ENCODE measurements at places on chromosomes 2 and 18.

DNA sequence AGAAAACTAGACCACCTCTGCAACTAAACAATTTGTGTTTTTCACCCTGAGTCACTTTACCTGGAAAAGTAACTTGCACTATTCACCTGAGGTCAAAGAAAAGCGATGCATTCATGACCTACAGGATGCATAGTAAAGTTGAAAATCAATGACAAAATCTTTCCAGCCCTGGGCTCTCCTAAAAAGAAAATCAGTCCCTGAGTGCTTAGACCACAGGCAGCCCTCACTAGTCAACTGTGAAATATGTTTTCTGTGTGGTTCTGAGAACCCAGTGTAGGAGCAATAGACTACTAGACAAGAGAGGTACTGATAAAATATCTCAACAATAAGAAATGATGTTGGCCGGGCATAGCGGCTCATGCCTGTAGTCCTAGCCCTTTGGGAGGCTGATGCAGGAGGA, 133.1 kb downstream of the TXNL1 start:
- DNase-seq, result no peak

DNA sequence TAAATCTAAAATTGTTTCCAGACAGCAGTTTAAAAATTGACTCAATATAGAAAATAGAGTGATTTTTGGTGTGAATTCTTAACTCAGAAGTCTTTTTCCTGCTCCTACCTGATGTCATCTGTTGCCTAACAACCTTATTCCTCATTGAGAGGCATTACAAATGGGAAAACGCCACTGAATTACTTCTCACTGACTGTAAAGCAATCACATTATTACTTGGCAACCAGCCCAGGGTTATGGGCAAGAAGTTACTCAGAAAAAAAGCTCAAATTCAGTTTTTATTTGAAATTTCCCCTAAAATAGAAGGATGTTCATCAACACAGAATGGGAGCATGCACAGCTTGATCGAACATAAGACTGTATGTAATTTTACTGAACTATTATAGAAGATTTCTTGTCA, 201.8 kb upstream of the GULP1 start:
- no peak for DNase-seq

DNA sequence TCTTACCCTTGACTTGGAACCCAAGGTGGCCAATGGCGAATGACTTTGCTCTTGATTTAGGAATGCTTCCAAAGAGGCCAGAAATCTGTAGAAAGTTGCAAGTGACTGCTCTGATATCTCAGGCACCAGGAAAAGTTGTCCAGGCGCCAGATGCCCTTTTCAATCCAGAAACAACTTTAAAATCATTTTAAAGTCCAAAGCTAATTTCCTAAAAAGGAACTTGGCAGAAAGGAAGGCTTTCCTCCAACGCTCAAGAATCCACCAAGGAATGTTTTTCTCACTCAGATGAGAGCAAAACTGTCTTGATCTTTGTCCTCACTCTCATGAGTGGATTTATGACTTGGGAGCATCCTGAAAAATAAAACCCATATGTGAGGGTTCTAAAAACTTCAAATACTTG, 5.3 kb downstream of the NGEF start:
- no peak for DNase-seq

- peak; percentile 73 for DNase-seq
Observed at GRCh38 chr2:195382186-195382585, 274.8 kb upstream of the SLC39A10 start.

GRCh38 chr2:105910497-105911238, 166.0 kb downstream of the NCK2 start:
- no peak for DNase-seq

GRCh38 chr2:221264318-221264717, 307.8 kb downstream of the EPHA4 start:
- DNase-seq, result no peak

DNA sequence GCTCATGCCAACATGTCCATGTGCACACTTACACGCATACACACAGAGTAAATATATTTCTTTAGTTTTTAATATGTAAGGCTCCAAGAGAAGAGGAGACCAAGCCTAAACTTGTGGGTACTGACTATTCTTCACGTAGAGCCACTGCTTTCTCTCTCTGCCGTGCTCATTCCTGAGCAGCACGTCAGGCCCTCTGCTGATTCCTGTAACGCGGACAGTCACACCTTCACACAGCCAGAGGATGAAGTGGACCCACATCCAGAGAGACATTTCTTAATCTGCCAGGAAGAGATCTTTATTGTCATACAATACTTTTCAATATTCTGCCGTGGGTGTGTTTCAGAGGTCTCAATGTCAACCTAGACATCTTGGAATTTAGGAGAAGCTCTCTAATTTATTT, 560.7 kb downstream of the STK39 start:
- no peak for DNase-seq

GRCh38 chr2:100184055-100184737, 41.8 kb upstream of the AFF3 start:
- peak; percentile 30 for DNase-seq

GRCh38 chr2:174059178-174059883, 94.2 kb upstream of the SP3 start:
- DNase-seq, result peak; percentile 18

DNA sequence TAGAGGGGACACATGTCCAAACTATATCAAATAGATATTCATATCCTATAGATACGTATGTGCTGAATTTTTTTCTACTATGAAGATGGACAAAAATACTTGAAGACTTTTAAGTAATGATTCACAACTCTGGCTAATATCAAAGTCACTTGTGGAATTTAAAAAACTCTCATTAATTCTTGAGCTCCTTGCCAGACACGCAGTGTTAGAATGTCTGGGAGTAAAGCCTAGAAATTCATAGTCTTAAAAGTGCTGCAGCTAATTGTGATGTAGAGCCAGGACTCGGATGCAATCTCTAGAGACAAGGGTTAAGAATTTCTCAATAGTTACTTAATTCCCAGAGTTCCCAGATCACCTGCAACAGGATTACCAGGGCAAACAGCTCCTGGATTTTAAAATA, 107.4 kb downstream of the ARL6IP6 start:
- DNase-seq, result no peak

GRCh38 chr2:95054016-95054415, 28.5 kb downstream of the MAL start:
- no peak for DNase-seq

DNA sequence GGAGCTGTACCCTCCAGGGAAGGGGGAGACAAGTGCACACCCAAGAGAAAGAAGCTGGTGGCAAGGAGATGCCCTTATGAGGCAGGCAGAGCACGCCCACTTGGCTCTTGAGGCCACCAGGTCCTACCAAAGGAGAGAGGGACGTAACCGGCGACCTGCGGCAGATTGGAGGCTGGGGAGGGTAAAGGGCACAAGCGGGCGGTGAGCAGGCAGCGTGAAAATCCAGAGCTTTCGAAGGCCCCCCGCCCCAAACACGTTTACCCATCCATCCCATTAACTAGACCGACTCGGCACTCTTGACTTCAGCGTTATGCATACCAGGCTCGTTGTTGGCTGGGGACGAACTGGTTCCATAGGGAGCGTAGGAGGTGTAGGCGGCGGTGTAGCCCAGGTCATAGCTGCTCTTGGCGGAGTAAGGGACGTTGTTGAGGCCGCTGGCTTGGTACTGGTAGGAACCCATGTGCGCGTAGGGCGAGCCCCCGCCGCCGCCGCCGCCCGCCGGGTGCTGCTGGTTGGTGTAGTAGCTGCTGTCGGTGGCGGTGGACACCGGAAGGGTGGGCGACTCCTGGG, 794 bp downstream of the DLX2 start:
- DNase-seq, result peak; percentile 63

- DNase-seq, result no peak
Observed at GRCh38 chr2:217313386-217313785, 453.5 kb upstream of the TNP1 start.

DNA sequence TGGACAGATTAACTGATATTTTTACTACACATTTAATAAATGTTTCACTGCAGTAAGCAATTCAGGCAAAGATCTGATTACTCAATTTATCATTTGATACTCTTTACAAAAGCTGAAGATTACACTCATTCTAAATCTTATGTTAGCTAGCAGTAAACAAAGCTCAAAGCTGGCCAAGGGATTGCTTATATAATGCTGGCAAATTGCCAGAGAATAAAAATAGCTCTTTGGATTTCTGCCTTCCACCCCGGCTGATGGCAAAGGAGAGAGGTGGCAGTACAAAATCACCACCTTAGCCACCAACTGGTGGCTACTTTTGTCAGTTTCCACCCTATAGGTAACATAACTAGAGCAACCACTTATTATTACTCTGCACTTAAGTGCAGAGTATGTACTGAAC, 320.5 kb downstream of the FSIP2 start:
- no peak for DNase-seq

DNA sequence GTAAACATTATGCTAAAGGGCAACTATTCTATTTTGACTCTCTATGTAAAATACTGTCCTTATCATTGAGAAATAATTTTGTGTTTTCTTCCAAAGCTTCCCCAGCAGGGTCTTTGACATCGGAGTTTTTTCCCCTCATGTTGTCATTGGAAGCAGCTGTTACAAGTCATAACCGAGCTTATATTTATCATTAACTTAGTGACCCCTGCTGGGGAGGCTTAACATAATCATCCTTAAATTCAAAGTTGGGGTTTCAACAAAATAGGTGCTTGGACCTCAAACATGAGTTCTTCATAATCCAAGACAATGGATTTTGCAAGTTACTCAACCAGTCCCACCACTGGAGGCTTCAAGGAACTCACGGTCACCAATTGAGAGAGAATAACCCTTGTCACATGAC, 330.9 kb downstream of the DCC start:
- peak; percentile 42 for DNase-seq

DNA sequence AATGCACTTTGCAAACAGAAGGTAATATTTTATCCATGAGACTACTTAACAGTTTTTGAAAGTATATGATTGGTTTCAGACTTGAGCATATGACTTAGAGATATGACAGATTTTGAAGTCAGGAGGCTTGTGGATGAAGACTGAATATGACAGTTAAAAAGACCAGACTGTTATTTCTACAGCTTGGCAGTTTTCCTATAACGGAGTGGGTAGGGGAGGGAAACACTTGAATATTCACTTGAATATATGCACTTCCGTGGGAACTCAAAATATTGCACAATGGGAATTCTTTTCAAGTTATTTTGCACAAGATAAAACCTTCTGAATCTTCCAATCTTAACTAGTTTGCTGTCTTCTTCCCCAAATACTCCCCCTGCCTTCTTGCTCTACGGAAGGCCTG, 64.6 kb upstream of the ACKR3 start:
- no peak for DNase-seq

- DNase-seq, result no peak
Observed at GRCh38 chr2:186687807-186688211, 6.1 kb upstream of the FAM171B start.

GRCh38 chr2:20067992-20068584, 16.7 kb upstream of the LAPTM4A start:
- no peak for DNase-seq

GRCh38 chr18:53486296-53486695, 738.2 kb downstream of the MBD2 start:
- DNase-seq, result no peak

DNA sequence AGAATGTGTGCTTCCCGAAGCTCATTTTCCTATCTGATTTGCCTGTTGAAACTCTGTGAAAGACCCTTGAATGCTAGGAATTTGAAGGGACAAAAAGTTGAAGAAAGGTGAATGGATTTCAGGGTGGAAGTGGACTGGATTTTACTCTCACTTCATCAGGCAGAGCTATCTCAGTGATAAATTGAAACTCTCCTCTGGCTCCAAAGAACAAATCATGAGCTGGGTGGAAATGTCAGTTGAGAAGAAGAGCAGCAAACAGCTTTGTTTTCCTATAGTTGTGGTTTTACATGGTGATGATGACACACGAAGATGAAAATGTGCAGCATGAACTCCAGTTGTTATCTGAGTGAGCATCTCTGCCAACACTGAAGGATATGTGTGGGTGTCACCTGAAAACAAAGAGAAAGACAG, 34.4 kb downstream of the CD28 start:
- no peak for DNase-seq

GRCh38 chr2:177930916-177931315, 141.7 kb downstream of the PDE11A start:
- DNase-seq, result no peak

DNA sequence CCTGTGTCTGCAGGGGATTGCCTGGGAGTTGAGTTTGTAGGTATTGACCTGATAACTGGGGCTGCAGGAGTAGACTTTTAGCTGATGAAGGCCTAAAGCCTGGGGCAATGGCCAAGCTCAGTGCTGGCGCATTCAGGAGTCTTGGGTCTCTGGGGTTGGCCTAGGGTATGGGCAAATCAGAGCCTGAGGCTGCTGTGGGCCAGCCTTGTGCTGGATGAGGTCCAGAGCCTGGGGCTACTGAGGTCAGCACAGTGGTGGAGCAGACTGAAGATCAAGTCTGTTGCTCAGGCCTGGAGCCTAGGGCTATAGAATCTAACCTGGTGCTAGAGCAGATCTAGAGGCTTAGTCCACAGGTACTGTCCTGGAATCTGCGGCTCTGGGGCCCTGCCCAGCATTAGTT, 262.4 kb downstream of the ZNF804A start:
- DNase-seq, result no peak

GRCh38 chr2:201127570-201127969, 11.6 kb downstream of the CFLAR start:
- no peak for DNase-seq

DNA sequence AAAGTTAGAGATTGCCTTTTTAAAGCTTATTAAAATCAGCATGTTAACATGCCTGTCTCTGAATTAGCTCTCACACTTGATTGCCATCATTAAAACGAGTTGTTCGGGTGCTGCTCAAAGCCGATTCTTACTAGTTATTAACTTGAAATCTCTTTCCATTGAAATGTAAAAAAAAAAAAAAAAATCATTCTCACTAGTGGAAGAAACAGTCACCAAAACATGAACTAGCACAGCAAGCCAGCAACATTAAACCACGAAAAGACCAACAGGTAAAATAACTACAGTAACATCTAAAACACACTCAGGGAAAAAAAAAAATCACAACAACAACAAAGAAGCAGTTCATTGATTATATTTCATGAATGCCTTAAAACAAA, 264.5 kb downstream of the MEIS1 start:
- DNase-seq, result no peak

DNA sequence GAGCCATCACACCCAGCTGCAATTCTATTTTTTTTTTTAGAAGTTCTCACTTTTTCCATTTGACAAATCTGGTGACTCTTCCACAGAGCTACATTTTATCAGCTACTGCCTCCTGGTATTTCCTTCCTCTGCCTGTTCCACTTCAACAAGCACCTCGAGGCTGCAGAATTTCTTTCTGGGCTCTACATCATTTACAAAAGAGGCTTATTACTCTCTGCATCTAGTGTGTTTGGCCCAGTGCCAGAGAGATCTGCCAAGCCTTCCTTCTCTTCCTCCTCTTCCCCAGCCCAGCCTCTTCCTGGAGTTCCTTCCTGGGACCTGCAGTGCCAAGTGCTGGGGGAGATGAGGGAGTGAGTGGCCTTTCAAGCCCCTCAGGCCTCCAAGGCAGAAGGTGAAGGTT, 119.6 kb upstream of the ITGA6 start:
- peak; percentile 32 for DNase-seq
